ENCODE measurements at places on chromosomes 3 and 15.

- DNase-seq, result no peak
Measured at GRCh38 chr3:1513662-1514061, 420.8 kb downstream of the CNTN6 start.

- no peak for DNase-seq
Measured at GRCh38 chr3:80010021-80010571, 242.3 kb upstream of the ROBO1 start.

DNA sequence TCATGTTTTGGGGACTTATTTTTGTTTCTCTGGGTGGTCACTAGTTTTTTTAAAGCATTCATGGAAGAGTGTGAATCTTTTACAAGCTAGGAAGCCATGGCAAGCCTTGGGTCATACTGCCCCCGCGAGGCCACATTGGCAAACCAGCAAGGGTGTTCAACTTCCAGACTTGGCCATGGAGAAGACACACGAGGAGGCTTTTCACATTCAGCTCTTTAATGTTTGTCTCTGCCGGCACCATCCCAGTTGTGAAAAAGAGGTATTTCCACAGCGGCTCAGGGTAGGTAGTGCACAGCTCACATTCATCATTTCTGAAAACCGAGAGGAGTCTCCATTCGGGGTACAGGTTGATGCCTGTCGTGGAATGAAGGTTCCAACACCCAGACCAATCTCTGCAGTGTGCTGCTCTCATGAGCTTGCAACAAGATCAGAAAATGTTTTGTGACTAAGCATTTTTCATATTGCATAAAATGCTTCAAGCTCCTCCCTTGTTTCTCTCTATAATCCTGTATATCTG, 7.7 kb downstream of the CCR5 start:
- DNase-seq, result peak; percentile 69

DNA sequence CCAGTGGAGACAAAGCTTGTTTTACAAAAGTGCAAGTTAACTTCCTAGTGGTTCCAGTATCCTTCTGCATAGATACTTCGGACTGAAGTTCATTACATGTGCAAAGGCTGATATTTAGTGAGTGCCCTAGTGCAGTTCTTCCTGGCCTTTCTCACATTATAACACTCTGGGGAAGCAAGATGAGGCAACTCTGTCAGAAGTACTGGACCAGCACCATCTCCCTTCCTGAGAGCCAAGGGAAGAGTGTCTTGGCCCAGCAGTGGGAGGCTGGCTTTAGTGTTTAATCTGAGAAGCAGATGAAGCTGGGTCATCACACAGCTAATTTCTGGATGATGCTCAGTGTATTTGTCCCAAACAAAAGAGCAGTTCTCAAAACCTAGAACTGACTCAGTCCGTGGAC, 397.7 kb downstream of the CACNA2D3 start:
- no peak for DNase-seq
